ENCODE measurements at places on chromosomes 1 and 21.

- peaks cover 3% of the 10 kb centered on the region for H3K27me3 ChIP-seq
- no peak overlapping the region for H3K27ac ChIP-seq
- H3K4me1 ChIP-seq, result no peaks in the 10 kb centered on the region
- DNase-seq, result no peak
These were observed 17.1 kb upstream of the DUSP23 start for GRCh38 chr1:159763686-159764085.

GRCh38 chr1:9070486-9070885, 1.1 kb upstream of the SLC2A5 start:
- no peak for DNase-seq
- no peak overlapping the region for H3K27ac ChIP-seq
- H3K4me3 ChIP-seq, result no peak overlapping the region
- H3K36me3 ChIP-seq, result no peaks in the 10 kb centered on the region

GRCh38 chr1:182953826-182954225, 860 bp upstream of the SHCBP1L start:
- no peak overlapping the region for H3K4me3 ChIP-seq
- H3K36me3 ChIP-seq, result no peaks in the 10 kb centered on the region
- no peaks in the 10 kb centered on the region for H3K4me1 ChIP-seq
- H3K27me3 ChIP-seq, result peaks cover 28% of the 10 kb centered on the region

DNA sequence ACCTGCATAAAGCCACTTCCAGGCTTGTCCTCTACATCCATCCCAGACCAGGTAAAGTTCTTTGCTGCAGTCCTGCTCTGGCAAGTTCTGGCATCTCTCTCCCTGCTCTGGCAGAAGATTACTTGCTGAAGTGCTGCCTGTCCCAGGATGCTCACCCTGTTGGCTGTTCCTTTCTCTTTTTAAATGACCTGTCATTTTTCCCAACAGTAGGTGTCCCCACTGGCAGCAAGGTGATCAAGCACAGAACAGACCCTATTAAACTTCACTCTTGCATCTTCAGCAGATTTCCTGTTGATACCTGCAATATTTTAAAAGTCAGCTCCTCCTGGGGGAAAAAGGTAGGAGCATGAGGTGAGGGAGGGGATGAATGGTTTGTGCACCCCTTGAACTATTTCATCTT, 332.6 kb downstream of the PBX1 start:
- H3K27ac ChIP-seq, result no peak overlapping the region
- no peak overlapping the region for H3K4me3 ChIP-seq
- H3K36me3 ChIP-seq, result no peaks in the 10 kb centered on the region
- no peaks in the 10 kb centered on the region for H3K27me3 ChIP-seq
- no peaks in the 10 kb centered on the region for H3K4me1 ChIP-seq

- no peaks in the 10 kb centered on the region for H3K27me3 ChIP-seq
- DNase-seq, result no peak
- H3K4me1 ChIP-seq, result no peaks in the 10 kb centered on the region
- H3K27ac ChIP-seq, result no peak overlapping the region
- no peak overlapping the region for H3K4me3 ChIP-seq
These were observed 55.0 kb downstream of the WNT9A start for GRCh38 chr1:227892489-227893299.

DNA sequence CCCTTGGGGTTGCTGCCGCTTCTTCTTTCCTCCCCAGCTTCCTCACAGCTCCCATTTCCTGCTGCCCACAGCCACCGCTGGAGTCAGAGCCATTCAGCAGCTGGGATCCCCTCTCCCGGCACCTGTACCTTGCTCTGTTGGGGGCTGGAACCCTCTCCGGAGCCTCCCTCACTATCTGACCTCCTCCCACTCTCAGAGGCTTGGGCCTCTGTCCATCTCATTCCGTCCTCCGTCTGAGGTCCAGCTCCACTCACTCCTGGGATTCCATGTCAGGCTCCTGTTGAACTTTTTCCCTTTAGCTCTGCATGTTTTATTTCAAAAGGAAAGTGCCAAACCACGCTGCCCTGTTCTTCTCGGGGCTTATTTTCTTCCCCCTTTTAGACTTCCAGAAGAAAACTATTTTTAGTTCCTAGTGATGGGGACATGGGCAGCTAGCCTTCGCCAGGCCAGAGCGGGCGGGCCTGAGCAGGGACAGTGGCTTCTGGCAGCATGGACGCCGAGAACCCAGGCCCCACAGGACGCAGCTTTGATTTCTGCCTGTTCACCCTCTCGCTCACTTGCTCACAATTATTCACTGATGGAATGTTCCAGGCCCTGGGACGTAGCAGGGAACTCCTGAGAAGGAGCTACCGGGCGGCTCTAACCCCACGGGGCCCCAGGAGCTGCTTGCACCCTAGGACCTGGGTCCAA, 79.2 kb downstream of the ARHGEF10L start:
- no peak overlapping the region for H3K4me3 ChIP-seq
- H3K36me3 ChIP-seq, result no peaks in the 10 kb centered on the region
- DNase-seq, result no peak

- peak overlapping the region; percentile 96 for H3K4me3 ChIP-seq
- peak overlapping the region; percentile 92 for H3K27ac ChIP-seq
- H3K36me3 ChIP-seq, result peaks cover 52% of the 10 kb centered on the region
These were observed 2.6 kb downstream of the E2F2 start for GRCh38 chr1:23528250-23528978.

- peaks cover 3% of the 10 kb centered on the region for H3K4me1 ChIP-seq
- no peak overlapping the region for H3K27ac ChIP-seq
- H3K4me3 ChIP-seq, result no peak overlapping the region
- no peaks in the 10 kb centered on the region for H3K27me3 ChIP-seq
- DNase-seq, result no peak
These were observed 213.5 kb upstream of the PTGFR start for GRCh38 chr1:78277253-78277652.

DNA sequence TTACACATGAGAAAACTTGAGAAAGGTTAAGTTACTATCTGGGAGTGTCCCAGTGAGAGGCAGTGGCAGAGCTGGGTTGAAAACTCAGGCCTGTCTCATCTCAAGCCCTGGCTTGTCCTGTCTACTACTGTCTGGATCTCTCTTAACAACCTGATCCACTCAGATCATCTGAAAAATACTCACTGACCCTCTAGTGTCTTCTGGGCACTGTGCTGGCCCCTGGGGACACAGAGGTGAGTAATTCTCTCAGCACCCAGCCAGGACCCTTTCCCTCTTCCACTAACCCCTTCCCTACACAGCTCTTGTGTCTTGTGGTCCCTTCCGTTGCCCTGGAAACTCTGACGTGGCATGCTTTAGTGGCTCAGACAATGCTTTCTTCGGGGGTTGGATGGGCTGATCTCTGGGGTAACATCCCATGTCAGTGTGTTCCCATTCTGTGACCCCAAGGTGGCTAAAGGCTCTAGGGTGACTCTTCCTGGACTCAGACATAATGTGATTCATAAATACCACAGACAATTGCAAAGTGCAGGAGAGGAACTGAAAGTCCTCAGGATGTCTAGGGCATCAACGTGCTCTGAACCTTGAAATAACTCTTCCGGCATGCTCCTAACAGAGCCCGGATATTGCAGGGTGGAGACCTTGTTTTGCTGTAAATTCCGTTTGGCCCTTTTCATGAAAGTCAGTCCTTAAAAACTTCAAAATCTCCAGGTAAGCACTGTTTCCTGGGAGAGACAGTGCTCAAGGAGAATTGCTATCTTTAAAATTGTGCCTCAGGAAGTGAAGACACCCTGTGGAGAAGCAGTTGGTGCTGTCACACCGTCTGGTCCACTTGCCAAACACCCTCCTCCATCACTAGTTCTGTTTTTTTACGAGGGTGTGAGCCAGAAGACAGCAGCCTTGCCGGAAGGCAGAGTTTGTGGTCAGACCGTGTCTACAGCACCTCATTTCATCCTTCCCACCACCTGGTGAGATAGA, 4.0 kb downstream of the SHISAL2A start:
- H3K36me3 ChIP-seq, result peaks cover 26% of the 10 kb centered on the region
- H3K27ac ChIP-seq, result peak overlapping the region; percentile 99
- peaks cover 8% of the 10 kb centered on the region for H3K27me3 ChIP-seq
- peak overlapping the region; percentile 84 for H3K4me3 ChIP-seq

- H3K4me3 ChIP-seq, result no peak overlapping the region
- peaks cover 3% of the 10 kb centered on the region for H3K27me3 ChIP-seq
- no peak for DNase-seq
- peaks cover 3% of the 10 kb centered on the region for H3K36me3 ChIP-seq
These were observed 68.3 kb upstream of the BCAR3 start for GRCh38 chr1:93749894-93750301.

- H3K4me1 ChIP-seq, result peaks cover 29% of the 10 kb centered on the region
- H3K4me3 ChIP-seq, result peak overlapping the region; percentile 96
- peak overlapping the region; percentile 92 for H3K27ac ChIP-seq
- H3K27me3 ChIP-seq, result no peaks in the 10 kb centered on the region
- H3K36me3 ChIP-seq, result peaks cover 8% of the 10 kb centered on the region
- DNase-seq, result peak; percentile 19
These were observed 765 bp upstream of the VPS45 start for GRCh38 chr1:150066838-150067183.

DNA sequence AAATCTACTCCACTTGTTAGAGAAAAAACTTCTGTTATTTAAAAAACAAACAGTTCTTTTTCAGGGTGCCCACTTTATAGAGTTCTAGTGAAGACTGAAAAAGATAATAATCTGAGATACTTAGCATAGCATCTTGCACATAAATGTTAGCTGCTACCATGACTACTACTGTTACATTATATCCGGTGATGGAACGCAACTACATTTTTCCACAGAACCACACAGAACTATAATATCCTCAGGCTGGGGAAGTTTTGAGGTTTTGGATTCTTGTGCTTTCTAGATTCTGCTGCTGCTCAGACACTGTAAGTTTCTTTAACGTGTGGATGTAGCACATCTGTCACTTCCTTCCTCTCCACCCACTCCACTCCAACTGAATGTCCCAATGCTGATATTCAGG, 110.3 kb downstream of the PTPN14 start:
- DNase-seq, result peak; percentile 69
- no peaks in the 10 kb centered on the region for H3K36me3 ChIP-seq
- H3K27me3 ChIP-seq, result no peaks in the 10 kb centered on the region
- H3K4me1 ChIP-seq, result peaks cover 74% of the 10 kb centered on the region
- peak overlapping the region; percentile 70 for H3K4me3 ChIP-seq

DNA sequence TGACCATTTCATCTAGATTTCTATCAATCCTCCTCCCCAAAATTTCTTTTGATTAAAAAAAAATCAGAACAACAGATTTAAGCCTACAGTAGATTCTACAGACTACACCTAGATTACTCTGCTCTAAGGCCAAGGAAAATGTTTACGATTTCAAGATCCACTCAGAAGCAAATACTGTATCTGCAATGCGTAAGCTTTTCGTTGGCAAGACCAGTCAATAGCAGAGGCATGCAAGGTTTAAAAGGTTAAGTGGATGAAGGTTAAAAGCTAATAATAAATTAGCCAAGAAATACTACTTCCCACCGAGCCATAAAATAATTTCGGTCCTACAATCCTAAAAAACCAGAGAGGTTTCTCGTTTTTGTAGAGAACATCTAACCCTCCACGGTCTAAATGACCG, 1.3 kb downstream of the CLSTN1 start:
- DNase-seq, result no peak
- peak overlapping the region; percentile 96 for H3K4me3 ChIP-seq
- peaks cover 16% of the 10 kb centered on the region for H3K36me3 ChIP-seq
- H3K27me3 ChIP-seq, result peaks cover 10% of the 10 kb centered on the region
- H3K27ac ChIP-seq, result peak overlapping the region; percentile 86

DNA sequence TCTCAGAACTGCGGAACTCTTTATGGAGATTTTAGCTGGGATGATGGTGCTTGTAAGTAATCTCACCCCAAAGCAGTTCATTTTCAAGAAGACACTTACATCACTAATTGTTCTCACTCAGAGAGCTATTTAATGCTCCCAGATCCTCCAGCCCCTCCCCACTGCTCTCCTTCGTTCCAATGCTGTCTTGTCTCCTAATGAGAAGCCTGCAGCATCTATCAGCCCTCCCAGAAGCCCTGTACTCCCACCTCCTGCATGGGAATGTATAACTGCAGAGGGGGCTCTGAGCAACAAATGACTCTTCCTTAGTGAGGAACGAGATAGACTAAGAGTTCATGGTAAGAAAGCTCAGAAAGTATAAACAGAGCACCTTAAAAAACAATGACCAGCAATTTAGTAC, 377.4 kb upstream of the RUNX1 start:
- peaks cover 11% of the 10 kb centered on the region for H3K27me3 ChIP-seq
- peaks cover 15% of the 10 kb centered on the region for H3K4me1 ChIP-seq
- no peak overlapping the region for H3K27ac ChIP-seq
- no peak overlapping the region for H3K4me3 ChIP-seq

DNA sequence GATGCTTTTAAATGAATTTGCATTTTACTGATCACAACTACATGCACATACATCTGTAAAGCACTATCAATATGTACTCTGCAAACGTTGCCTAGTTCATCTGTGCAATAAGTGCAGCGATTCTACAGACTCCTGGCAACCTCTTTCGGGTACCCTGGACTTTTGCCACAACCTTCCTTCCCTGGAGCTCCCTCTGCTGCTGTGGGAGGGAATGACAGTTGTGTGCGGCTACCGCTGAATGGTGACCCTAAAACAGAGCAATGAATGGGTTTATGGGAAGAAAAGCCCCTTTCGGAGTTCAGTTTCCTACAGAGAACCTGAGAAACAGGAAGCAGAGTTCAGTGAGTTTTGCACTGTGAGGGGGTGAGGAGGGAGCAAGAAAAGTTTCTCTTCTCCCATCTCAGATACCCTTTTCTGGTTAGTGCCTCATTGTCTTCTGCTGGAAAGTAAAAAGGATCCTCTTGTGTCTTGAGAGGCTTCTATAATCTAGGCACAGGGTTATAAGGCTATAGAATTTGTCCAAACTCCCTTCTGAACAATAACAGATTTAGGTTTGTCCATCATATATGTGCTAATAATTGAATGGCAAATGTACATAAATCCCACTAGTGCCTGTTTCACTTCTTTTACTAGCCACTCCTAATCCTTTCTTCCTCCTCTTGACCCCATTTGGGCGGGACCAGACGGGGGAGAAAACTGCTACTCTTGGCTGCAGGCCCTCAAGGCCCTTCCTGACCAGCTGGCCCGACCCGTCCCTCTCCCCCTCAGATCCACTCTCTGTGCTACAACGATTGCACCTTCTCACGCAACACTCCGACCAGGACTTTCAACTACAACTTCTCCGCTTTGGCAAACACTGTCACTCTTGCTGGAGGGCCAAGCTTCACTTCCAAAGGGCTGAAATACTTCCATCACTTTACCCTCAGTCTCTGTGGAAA, 19.8 kb upstream of the SARS1 start:
- no peaks in the 10 kb centered on the region for H3K36me3 ChIP-seq
- H3K4me1 ChIP-seq, result peaks cover 3% of the 10 kb centered on the region
- peak; percentile 41 for DNase-seq
- no peak overlapping the region for H3K27ac ChIP-seq
- H3K4me3 ChIP-seq, result no peak overlapping the region

- H3K4me1 ChIP-seq, result peaks cover 7% of the 10 kb centered on the region
- DNase-seq, result peak; percentile 10
- H3K27me3 ChIP-seq, result no peaks in the 10 kb centered on the region
- H3K4me3 ChIP-seq, result no peak overlapping the region
- no peak overlapping the region for H3K27ac ChIP-seq
- H3K36me3 ChIP-seq, result no peaks in the 10 kb centered on the region
These were observed 199.4 kb upstream of the CACYBP start for GRCh38 chr1:174800216-174800851.

DNA sequence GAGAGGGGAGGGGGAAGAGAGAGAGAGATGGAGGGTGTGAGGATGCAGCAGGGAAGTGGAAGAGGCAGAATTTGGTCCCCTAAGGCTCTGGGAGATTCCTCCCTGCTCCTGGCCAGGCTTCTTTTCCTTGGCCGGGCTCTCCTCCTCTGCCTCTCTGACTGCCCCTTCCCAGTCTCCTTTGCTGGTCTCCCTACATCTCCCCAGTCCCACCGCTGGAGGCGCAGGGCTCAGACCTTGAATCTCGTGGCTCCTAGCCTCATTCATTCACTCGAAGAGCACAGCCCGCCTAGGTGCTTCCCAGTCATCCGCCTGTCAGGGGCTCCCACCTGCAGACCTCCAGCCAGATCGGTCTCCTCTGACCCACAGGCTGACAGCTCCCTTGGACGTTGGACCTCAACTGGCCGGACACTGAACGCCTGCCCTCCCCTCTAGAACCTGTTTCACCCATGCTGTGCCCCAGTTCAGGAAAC, 76.5 kb downstream of the VWA5B1 start:
- no peaks in the 10 kb centered on the region for H3K4me1 ChIP-seq
- DNase-seq, result no peak

All from T-helper 2 cell treated with Interferon-gamma antibody and Interleukin-4, amounts not matched to agents 5 μg/mL and 100 μg/mL, for 36 hours (primary cell).